Retinal pigment epithelial cell (primary cell): ENCODE measurements at places on chromosomes 12 and 14.

DNA sequence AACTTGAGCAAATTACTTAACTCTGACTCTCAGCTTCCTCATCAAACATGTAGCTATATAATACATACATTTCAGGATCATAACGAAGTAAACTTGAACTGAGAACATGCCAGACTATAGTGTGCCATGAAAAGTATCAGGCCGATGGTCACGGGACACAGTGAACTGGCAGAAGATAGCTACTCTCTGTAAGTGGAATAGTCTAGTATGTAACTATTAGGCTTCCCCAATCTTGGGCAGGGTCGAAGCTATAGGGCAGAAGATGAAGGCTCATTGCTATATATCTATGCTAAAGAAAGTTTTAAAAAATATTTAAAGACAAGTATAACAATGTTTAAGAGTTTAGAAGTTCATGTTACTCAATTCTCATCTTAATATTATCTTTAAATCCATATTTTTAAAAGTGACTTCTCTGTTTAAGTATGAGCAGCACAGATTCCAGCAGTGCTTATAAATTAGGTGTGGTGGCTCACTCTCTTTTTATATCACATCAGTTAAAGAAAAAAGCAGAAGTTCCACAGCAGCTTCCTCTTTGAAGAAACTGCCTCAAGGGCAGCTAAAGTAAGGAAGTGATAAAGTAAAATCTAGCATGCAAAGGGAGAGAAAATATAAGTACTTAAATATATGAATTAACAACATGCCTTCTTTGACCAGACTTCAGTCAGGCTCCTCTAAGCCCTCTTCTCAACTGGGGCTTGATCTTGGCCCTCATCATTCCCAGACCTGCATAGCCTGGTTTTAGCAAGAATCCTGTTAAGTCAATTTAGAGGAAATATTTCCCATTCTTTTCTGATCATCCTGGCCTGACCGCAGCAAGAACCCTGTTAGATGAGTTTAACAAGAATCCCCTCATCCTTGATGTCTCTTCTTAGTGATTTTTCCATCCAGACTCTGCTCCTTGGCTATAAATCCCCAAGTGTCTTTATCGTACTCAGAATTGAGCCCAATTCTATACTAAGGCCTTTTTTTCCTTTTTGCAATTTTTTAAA lies 8.4 kb upstream of the GLIPR1 start:
- no peak for DNase-seq

DNA sequence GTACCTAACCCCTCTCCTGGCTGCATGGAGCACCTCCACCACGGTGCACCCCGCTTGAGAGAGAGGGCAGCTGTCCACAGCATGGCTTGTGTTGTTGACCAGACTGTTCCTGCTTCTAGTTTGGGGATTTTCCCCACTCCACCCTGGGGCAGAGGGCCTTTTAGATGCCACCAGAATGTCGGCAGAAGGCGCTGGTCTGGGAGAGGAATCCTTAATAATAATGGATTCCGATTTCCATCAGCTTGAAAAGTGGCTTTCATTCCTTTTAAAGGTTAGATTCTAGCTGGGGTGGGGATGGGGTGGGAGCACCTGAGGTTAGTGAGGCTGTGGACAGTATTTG lies 1.8 kb downstream of the ESRRB start:
- no peak for DNase-seq

- peak; percentile 85 for DNase-seq
Observed at GRCh38 chr14:90489916-90490719, 93.3 kb downstream of the CALM1 start.

GRCh38 chr12:45731190-45731775 lies 1.8 kb downstream of the ARID2 start:
- no peak for DNase-seq

- DNase-seq: no peak
Observed at GRCh38 chr12:121537814-121538698, 42.8 kb downstream of the KDM2B start.

DNA sequence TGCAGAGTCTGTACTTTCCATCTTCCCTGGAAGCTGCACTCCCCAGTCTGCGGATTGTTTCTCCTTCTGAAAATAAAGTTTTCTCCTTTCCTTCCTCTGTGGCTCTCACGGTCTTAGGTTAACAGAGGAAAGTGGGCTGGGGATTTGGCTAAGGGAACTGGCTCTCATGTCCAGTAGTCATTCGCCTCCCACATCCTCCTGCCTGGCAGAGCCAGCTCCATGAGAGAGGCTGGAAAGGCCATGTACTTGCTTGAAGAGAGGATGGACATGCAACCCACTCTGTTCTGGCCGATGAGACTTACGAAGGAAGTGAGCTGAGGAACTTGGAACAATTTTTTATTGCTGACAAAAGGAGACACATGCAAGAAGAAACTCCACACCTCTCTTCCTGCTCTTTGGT lies 18.9 kb upstream of the RGS6 start:
- DNase-seq: no peak

GRCh38 chr12:51247523-51248206 lies 9.0 kb downstream of the DAZAP2 start:
- DNase-seq: no peak

DNA sequence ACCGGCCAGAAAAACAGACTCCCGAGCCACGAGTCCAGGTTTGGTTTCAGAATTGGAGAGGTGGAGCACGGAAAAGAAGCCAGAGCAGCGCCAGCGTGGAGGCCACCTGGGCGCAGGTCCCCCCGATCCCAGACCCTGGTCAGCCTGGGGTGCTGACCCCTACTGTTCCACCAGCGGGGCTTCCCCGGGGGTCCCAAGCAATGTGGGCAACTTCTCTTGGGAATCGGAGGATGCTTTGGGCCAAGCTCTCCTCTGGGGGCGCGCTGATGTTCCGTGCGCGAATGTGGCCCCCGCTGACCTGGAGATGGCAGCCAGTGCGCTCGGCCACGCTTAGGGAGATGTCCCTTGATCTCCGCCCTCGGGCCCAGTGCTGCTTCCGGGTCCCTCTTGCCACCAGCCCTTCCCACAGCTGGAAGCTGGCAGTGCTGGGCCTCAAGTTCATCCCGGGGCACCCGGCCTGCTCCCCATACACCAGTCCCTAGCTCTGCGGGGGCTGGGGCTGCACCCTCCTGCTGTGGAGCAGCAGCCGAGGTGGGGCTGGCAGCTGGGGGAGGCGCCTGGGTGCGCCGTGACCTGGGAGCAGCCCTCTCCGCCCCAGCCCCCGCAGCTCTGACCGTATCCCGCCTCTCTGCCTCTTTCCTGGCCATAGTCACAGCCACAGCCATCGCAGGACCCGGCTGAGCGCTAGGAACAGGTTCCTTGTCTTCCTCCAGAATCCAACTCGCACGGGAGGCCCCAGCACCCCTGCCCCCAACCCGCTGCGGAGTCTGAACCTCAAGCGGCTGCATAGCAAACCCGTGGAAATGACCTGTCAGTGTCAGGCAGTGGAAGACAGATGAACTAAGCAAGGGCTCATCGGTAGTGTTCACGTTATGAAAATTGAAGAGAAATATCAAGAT lies 91.2 kb downstream of the RCOR1 start:
- DNase-seq: no peak

DNA sequence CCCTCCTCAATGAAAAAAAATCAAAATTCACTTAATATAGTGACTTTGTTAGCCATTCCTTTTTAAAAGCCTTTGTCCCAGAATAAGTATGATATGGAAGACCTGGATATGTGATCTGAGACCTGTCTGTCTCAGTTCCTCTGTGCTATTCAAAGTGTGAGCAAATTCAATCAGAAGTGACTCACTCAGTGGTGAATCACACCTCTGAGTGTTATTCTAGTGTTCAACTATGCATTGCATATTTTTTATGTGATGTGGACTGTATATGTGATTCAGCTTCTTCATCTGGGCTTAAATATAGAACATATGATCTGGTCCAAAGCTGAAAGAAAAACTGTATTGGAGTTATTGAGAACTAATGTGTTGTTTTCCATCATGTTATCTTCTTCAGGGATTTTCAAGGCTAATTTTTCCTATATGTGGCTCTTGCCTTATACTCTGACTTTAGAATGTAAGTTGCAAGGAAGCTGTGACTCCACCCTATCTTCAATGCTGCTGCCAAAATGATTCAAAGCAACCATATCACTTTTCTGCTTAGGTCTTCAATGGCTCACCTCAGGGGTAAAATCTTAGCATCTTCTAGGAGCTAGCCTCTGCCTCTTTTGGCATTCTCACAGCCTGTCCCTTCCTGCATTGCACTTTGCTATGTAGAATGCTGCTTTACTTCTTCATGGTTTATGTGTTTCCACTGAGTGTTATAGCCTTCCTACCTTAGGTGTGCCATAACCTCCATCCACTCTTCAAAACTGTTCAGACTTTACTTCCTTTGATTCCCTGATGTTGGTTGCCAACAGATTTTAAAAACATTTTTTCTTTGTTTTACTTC lies 169.8 kb downstream of the OTOGL start:
- peak; percentile 45 for DNase-seq

GRCh38 chr14:72546344-72547016 lies 347.4 kb downstream of the DPF3 start:
- no peak for DNase-seq

DNA sequence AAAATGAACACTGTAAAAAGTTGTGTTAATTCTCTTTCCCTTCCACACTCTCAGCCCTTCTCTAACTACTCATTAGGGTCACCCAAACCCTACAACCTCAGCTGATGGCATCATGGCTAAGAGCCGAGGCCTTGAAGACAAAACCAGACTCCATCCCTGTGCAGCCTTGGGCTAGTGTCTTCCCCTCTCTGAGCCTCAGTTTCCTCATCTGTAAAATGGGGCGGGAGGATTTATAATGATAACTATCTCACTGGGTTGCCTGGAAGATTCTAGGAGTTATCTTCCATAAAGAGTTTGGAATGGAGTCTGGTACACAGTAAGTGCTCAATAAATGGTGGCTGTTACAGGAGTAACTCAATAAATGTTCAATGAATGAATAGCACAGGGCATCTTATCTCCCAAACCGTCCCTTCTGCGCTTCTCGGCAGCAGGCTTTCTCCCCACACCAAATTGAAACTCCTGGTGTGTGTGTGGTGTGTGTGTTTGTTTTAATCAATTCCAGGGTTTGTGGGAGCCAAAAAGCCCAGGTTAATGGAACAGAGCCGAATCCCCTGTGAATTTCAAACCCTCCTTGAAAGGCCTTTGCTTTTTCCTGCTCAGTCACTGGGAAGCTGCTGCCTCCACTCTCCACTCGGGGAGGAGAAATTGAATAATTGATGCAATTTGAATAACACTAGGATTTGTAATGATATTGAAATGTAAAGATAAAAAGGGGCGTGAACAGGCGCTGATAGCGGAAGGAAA lies 61.2 kb upstream of the FAM222A start:
- no peak for DNase-seq

- DNase-seq: no peak
Observed at GRCh38 chr14:100173353-100173752, 13.9 kb upstream of the DEGS2 start.

- DNase-seq: no peak
Observed at GRCh38 chr12:80241576-80242273, 142.4 kb downstream of the OTOGL start.

GRCh38 chr12:30796313-30796780 lies 41.6 kb upstream of the CAPRIN2 start:
- DNase-seq: no peak

DNA sequence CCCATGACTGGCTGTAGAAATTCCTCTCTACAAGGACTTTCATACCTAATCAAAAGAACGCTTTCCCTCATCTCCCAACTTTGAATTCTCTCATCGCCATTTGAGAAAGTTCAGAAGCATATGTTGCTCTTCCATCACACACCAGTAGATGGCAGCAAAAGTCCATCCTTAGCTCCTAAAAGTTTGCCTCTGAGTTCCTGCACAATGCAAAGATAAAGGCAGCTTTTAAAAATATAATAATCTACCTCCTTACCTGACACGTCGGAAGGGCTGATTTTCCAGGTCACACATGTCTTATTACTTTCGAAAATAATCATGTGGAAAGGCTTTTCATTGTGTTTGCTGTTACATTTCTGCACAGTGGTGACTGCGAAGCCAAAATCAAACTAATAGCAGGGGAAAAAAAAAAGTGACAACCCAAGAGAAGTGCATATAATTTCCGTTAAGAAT lies 456.7 kb upstream of the SEL1L start:
- DNase-seq: peak; percentile 16

GRCh38 chr12:130675121-130675520 lies 41.0 kb downstream of the RIMBP2 start:
- DNase-seq: no peak

DNA sequence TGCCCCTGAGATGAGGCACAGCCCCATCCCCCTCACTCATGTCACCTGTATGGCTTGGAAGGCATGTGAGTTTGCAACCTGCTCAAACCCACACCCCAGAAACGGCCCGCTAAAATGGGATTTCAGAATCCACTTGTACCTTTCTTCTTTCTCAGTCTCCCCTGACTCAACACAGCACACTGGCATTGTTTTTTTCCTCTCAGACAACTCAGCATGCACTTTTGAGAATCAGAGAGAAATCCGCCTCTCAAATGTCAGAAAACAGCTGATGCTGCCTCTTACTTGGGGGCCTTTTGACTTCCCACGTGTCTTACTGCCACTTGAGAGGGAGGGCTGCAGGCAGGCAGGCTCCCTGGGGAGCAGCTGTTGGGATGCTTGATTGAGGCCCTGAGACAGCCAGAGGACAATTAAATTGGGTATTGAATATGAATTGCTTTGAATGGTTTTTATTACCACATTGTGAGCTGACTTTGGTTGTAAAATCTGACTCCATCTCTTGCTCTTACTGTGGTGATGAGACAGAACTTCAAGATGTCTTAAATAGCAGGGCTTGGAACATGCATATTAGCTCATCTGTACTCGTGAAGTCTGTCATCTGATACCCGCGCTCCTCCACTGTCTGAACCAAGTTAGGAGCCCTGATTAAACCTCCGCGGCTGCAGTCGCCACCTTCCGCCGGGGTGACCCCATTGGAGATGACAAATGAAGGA lies 96.6 kb downstream of the APAF1 start:
- no peak for DNase-seq

- no peak for DNase-seq
Observed at GRCh38 chr12:122306407-122306806, 40.1 kb upstream of the VPS33A start.

- DNase-seq: no peak
Observed at GRCh38 chr14:77011245-77011644, 17.3 kb downstream of the IRF2BPL start.

- no peak for DNase-seq
Observed at GRCh38 chr14:36181417-36181816, 4.9 kb upstream of the PTCSC3 start.
